ENCODE measurements at places on chromosomes 1 and 21. TPM values are rescaled to one million over a fixed set of nuclear protein-coding genes. Genes with fewer than 3 reads are reported as not detected.
A peak's percentile ranks its signal among the peaks of the same experiment; 100 is the strongest.

- no peak overlapping the region for H3K4me3 ChIP-seq
- no peak overlapping the region for H3K27ac ChIP-seq
- no peaks in the 10 kb centered on the region for H3K27me3 ChIP-seq
- peaks cover 82% of the 10 kb centered on the region for H3K4me1 ChIP-seq
Observed at GRCh38 chr1:203284411-203285123, 20.8 kb upstream of the BTG2 start.

- no peaks in the 10 kb centered on the region for H3K27me3 ChIP-seq
- no peak overlapping the region for H3K27ac ChIP-seq
- peaks cover 17% of the 10 kb centered on the region for H3K36me3 ChIP-seq
- DNase-seq = no peak
Observed at GRCh38 chr1:9316080-9316444, 23.4 kb downstream of the SPSB1 start.

GRCh38 chr1:201576914-201577313 lies 38.0 kb downstream of the NAV1 start:
- no peak overlapping the region for H3K27ac ChIP-seq
- peaks cover under 1% of the 10 kb centered on the region for H3K4me1 ChIP-seq
- DNase-seq = no peak
- no peak overlapping the region for H3K4me3 ChIP-seq

- H3K36me3 ChIP-seq = peaks cover 10% of the 10 kb centered on the region
- no peak for DNase-seq
- H3K4me1 ChIP-seq = peaks cover 14% of the 10 kb centered on the region
- no peak overlapping the region for H3K27ac ChIP-seq
Observed at GRCh38 chr1:12342401-12343003, 112.7 kb downstream of the VPS13D start.

DNA sequence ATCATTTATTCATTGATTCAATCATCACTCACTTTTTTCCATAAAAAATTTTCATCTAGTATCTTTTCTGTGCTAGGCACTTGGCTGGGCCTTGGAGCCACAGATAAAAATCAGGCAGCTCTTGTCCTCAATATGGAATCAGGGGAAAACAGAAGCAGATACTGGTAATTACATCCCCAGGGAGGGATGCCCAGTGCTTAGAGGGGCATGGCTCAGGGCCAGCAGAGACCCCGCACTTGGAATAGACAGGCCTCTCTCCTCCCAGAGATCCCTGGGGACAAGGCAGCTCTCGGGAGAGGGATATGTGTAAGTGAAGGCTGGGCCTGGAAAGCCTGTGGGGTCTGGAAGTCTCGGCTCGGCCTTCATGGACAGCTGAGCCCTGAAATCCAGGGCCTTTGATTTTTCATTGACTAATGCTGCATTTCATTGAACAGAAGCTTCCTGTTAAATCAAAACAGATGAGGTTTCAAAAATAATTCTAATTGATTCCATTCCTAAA lies 180.4 kb downstream of the FOXD2 start:
- H3K4me1 ChIP-seq = no peaks in the 10 kb centered on the region
- DNase-seq = no peak
- H3K36me3 ChIP-seq = no peaks in the 10 kb centered on the region
- no peak overlapping the region for H3K27ac ChIP-seq
- no peak overlapping the region for H3K4me3 ChIP-seq

DNA sequence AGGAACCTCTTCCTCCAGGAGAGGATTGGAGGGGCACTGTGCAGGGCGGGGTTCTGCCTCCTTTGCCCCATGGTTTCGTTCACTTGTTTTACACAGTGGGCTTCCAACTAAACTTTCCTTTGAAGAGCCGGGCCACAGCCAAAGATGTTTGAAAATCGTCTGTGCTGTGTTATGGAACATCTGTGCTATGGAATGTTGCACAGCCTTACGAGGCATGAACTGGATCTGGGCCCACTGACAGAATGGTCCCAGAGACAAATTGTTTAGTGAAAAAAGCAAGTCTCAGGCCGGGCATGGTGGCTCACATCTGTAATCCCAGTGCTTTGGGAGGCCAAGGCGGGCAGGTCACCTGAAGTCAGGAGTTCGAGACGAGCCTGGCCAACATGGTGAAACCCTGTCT lies 12.6 kb upstream of the MEF2D start:
- H3K27ac ChIP-seq = no peak overlapping the region
- DNase-seq = no peak
- H3K4me1 ChIP-seq = no peaks in the 10 kb centered on the region

- H3K27me3 ChIP-seq = no peaks in the 10 kb centered on the region
- H3K27ac ChIP-seq = no peak overlapping the region
- no peak overlapping the region for H3K4me3 ChIP-seq
- no peaks in the 10 kb centered on the region for H3K36me3 ChIP-seq
Observed at GRCh38 chr1:241605146-241605805, 34.9 kb downstream of the CHML start.

DNA sequence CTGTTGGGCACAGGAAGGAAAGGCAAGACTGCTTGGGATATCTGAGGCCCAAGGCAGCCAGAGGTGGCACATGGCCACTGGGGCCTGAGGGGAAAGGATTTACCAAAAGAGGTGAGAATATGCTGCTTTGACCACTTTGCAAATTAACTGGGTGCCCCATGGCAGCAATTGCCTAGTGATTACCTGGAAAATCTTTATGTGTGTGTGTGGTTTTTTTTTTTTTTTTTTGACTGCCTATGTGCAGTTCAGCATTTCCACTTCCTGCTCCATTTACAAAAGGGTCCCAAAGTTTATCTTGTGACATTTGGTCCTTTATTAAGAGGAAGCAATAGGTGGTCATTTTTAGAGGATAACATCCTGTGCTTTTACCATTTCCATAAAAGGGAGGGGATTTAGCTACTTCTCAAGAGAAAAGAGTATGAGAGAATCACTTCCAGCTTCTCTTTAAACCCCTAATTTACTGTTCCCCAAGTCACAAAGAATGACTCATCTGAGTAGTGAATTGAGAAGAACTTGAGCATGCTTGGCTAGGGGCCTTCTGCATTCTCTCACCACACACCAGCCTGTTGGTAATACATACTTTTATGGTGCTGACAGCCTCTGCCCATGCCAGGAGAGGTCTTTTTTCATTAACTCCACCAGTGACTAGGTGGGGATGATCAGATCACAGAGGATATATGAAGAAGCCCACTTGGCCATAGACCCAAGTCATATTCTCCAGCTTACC lies 52.1 kb downstream of the SYDE2 start:
- no peaks in the 10 kb centered on the region for H3K27me3 ChIP-seq
- H3K27ac ChIP-seq = no peak overlapping the region
- H3K4me1 ChIP-seq = no peaks in the 10 kb centered on the region
- DNase-seq = no peak
- H3K36me3 ChIP-seq = no peaks in the 10 kb centered on the region

- peaks cover 2% of the 10 kb centered on the region for H3K27me3 ChIP-seq
- no peak for DNase-seq
- peaks cover 12% of the 10 kb centered on the region for H3K36me3 ChIP-seq
- peaks cover 9% of the 10 kb centered on the region for H3K4me1 ChIP-seq
- H3K27ac ChIP-seq = peak overlapping the region; percentile 96
Observed at GRCh38 chr1:220271706-220272046, 577 bp downstream of the RAB3GAP2 start.

- no peak overlapping the region for H3K27ac ChIP-seq
- H3K4me1 ChIP-seq = peaks cover 4% of the 10 kb centered on the region
- peaks cover 2% of the 10 kb centered on the region for H3K27me3 ChIP-seq
- DNase-seq = no peak
Observed at GRCh38 chr1:101220906-101221305, 15.9 kb upstream of the S1PR1 start.

GRCh38 chr1:210360852-210361477 lies 32.3 kb downstream of the HHAT start:
- DNase-seq = peak; percentile 11
- no peak overlapping the region for H3K27ac ChIP-seq
- no peaks in the 10 kb centered on the region for H3K36me3 ChIP-seq
- no peak overlapping the region for H3K4me3 ChIP-seq

DNA sequence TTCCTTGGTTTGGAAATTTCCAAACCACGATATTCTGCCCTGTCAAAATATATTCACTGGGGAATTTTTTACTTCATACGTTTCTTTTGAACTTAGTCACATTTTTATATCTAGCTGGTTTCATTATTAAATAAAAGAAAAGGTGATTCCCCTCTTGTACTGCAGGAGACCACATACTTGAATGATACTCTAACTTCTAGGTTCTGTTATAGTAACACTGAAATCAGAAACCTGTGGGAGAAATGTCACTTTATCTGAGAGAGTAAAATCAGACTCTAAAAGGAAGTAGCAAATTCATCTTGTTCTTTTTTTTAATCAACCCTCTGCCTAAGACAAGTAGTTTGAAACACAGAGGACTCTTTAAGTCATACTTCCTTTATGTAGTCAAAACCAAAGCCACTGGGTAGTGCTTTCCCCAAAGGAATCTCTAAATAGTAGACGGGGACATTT lies 34.4 kb downstream of the MRPL39 start:
- H3K36me3 ChIP-seq = peaks cover 2% of the 10 kb centered on the region
- H3K27ac ChIP-seq = no peak overlapping the region
- H3K4me1 ChIP-seq = no peaks in the 10 kb centered on the region
- no peaks in the 10 kb centered on the region for H3K27me3 ChIP-seq
- no peak overlapping the region for H3K4me3 ChIP-seq
- DNase-seq = no peak

DNA sequence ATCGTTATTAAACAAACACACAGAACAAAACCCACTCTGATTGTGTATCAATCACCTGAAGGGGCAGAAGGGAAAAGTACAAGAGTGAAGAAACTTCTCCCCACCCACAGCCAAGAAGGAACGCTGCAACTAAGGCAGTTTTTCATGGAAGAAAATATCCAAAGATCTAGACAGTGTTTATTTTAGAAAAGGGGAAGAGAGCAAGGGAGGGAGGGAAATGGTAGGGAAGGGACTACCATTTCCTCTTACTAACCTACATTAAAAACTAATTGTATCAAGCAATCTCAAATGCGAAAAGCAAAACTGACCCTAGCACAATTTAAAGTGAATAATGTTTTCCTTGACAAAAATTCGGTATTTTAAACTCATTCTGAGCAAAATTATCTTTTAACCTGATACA lies 3.5 kb downstream of the NRIP1 start:
- no peaks in the 10 kb centered on the region for H3K36me3 ChIP-seq
- peaks cover 25% of the 10 kb centered on the region for H3K4me1 ChIP-seq
- H3K27ac ChIP-seq = peak overlapping the region; percentile 93

- no peaks in the 10 kb centered on the region for H3K4me1 ChIP-seq
- no peak overlapping the region for H3K27ac ChIP-seq
- no peak for DNase-seq
- no peak overlapping the region for H3K4me3 ChIP-seq
- H3K27me3 ChIP-seq = no peaks in the 10 kb centered on the region
Observed at GRCh38 chr1:91245435-91245834, 159.2 kb downstream of the HFM1 start.

DNA sequence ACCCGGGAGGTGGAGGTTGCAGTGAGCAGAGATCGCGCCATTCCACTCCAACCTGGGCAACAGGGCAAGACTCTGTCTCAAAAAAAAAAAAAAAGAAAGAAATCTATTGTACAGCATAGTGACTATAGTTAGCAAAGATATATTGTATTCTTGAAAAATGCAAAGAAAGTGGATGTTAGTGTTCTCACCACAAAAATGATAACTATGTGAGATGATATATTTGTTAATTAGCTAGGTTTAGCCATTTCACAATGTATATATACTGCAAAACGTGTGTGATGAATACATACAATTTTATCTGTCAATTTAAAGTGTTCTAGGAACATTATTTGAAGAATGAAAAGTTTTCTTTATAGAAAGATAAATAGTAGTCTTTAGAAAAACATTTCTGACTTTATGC lies 179.9 kb downstream of the AK5 start:
- no peak for DNase-seq
- H3K36me3 ChIP-seq = no peaks in the 10 kb centered on the region
- no peaks in the 10 kb centered on the region for H3K27me3 ChIP-seq
- H3K4me3 ChIP-seq = no peak overlapping the region
- peaks cover 14% of the 10 kb centered on the region for H3K4me1 ChIP-seq

- no peak overlapping the region for H3K27ac ChIP-seq
- no peak overlapping the region for H3K4me3 ChIP-seq
- H3K36me3 ChIP-seq = no peaks in the 10 kb centered on the region
- H3K4me1 ChIP-seq = no peaks in the 10 kb centered on the region
- H3K27me3 ChIP-seq = no peaks in the 10 kb centered on the region
Observed at GRCh38 chr1:66732407-66733166, 19.7 kb upstream of the DYNLT5 start.

DNA sequence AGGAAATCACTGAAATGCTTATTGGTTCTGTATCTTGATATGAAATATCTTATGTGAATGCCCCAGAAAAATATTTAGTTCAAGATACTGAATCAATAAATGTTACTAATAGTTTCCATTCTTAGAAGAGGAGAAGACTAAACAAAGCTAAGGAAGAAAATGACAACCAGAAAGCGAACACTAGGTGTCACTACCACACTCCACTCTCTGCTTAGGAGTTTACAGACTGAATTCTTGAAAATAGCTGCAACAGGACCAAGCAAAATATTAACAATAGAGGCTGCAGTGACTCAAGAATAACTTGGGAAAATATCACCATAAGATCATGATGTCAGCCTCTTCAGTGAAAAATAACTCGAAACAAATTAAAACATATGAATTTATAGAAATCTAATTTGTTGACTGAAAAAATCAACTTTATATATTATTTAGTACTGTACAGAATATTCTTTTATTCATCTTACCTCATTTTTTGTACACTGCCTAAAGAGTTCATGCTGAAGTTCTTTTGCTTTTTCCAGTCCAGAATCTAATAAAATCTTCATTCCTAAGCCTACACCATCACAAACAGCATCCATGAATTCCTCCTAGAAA lies 61.6 kb downstream of the KIF14 start:
- H3K36me3 ChIP-seq = no peaks in the 10 kb centered on the region
- H3K4me3 ChIP-seq = no peak overlapping the region
- no peak overlapping the region for H3K27ac ChIP-seq

GRCh38 chr1:78712467-78713051 lies 62.9 kb downstream of the IFI44 start:
- H3K4me1 ChIP-seq = no peaks in the 10 kb centered on the region
- no peaks in the 10 kb centered on the region for H3K36me3 ChIP-seq
- no peaks in the 10 kb centered on the region for H3K27me3 ChIP-seq
- no peak overlapping the region for H3K27ac ChIP-seq

DNA sequence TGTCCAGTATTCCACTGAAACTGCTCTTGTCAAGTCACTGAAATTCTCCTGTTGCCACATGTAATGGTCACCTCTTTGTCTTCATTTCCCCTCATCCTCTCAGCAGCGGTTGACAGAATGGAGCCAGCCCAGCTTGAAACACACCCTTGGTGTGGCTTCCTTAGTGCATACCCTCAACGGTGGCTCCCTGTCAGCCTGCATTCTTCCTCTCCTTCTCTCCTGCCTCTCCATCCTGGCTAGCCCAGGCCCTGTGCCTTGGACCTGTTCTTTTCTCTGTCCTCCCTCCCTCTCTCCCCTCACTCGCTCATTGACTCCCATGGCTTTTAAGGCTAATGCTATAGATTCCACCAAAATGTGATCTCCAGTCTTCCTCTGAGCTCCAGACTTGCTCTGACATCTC lies 3.7 kb downstream of the FCMR start:
- H3K36me3 ChIP-seq = no peaks in the 10 kb centered on the region
- H3K4me1 ChIP-seq = peaks cover 9% of the 10 kb centered on the region
- DNase-seq = no peak
- H3K4me3 ChIP-seq = no peak overlapping the region

GRCh38 chr1:147246044-147246690 lies 3.7 kb downstream of the CHD1L start:
- peaks cover 7% of the 10 kb centered on the region for H3K4me1 ChIP-seq
- H3K36me3 ChIP-seq = no peaks in the 10 kb centered on the region
- H3K4me3 ChIP-seq = no peak overlapping the region
- no peak for DNase-seq
- no peaks in the 10 kb centered on the region for H3K27me3 ChIP-seq
- no peak overlapping the region for H3K27ac ChIP-seq

The DIO1 gene
- 0.58 TPM for polyA plus RNA-seq

The LAPTM5 gene
- polyA plus RNA-seq = 39.9 TPM

The FGR gene
- 4.0 TPM for polyA plus RNA-seq

The SIM2 gene
- polyA plus RNA-seq = 0.58 TPM

The IL20 gene
- 0.06 TPM for polyA plus RNA-seq

The OR13G1 gene
- 0.01 TPM for polyA plus RNA-seq

The TCHHL1 gene
- polyA plus RNA-seq = not detected

The LCE1D gene
- polyA plus RNA-seq = not detected

The CR1L gene
- 0.45 TPM for polyA plus RNA-seq
